ENCODE measurements at places on chromosomes 6 and 20.

DNA sequence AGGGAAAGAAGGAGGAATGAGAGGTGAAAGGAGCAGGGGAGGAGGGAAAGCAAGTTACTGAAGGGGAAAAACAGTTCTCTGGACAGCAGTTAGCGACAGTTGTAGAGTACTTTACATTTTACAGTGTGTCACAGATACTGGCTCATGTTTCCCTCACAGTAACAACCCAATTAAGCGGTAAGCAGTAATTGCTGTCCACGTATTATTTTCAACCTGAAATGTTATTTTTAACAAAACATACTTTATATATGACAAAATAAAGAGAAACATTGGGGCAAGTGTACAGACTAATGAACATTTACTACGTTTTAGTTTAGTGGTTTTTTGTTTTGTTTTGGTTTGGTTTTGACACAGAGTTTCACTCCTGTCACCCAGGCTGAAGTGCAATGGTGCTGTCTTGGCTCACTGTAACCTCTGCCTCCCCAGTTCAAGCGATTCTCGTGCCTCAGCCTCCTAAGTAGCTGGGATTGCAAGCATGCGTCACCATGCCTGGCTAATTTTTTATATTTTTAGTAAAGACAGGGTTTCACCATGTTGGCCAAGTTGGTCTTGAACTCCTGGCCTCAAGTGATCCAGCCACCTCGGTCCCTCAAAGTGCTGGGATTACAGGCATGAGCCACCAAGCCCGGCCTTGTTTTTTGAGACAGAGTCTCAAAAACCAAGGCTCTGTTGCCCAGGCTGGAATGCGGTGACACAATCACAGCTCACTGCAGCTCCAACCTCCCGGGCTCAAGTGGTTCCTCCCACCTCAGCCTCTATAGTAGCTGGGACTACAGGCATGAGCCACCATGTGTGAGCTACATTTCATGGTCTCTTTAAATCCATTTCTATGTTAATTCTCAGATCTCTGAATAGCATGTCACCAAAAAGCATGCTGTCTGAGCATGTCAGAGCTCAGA lies 22.6 kb upstream of the BTN3A2 start:
- DNase-seq: peak; percentile 44

DNA sequence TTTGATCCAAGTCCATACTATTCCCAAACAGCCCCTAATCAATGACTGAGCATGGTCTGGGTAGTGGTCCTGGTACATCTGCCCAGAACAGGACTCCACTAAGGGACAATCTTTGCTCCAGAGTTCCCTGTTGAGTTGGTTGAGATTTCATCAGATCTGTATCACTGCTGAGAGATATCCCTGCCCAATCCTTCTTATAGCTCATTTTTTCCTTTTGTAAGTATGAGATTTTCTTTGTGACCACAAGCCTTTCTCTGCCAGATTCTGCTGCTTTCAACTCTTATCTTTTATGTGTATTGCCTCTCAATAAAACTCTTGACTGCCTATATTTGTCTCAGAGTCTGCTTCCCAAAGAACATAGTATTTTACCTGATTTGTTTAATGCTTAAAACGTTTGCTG lies 46.2 kb upstream of the LAMA2 start:
- peak; percentile 56 for DNase-seq

DNA sequence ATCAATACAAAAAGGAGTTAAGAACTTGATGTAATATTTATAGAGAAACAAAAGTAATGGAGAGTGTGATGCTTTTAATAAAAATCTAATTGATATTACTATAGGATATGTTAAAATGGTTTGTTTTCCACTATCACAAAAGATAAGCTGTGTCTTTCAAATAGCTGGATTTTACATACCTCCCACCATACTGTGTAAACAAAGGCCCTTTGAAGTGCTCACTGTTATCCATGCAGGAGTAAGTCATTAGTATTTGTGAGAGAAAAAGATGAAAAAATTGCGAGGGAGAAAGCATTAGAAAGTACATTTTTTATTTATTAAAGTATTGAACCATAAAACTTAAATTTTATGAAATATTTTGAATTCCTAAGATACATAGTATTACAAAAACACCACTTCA lies 733.0 kb downstream of the GRIK2 start:
- DNase-seq: no peak

DNA sequence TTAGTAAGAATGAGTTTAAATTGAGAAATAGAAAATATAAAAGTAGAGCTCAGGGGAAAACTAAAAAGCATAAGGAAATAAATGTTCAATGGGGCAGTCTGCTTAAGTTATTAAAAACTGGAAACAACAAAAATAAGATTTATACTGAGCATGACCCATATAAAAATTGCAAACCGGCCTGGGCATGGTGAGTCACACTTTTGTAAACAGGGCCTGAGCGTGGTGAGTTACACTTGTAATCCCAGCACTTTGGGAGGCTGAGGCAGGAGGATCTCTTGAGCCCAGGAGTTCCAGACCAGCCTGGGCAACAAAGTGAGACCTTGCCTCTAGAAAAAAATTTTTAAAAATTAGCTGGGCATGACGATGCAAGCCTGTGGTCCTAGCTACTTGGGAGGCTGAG lies 74.6 kb downstream of the TMEM244 start:
- peak; percentile 47 for DNase-seq

GRCh38 chr6:151765444-151765886 lies 42.0 kb upstream of the ESR1 start:
- peak; percentile 77 for DNase-seq

DNA sequence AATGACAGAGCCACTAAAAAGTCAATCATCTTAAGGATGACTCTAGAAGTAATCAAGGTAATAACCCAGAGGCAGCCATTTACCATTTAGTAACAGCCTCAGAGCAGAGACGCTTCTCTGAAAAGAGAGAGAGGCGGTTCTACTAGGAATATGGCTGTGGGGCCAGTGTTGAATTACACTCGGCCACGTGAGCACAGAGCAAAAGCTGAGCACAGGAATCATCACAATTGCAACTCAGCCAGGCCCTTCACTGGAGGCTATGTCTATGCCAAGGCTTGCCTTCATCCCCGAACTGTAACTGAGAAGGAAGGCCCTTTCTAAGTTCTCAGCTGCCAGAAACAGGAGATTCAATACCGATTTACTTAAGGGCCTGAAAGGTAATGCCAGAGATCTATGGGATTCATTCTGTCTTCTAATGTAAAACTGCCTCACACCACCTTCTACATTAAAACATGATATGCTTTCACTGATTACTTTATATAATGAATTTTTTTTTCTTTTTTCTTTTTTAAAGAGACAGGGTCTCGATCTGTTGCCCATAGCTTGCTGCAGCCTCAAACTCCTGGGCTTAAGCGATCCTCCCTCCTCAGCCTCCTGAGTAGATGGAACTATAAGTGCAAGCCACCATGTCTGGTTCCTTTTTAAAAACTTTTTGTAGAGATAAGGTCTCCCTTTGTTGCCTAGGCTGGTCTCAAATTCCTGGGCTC lies 67.6 kb downstream of the NUDT3 start:
- DNase-seq: peak; percentile 34

- no peak for DNase-seq
These were observed 45.2 kb upstream of the KLHL31 start for GRCh38 chr6:53710788-53711187.

Data from amniotic epithelial cell (primary cell).